Mammary epithelial cell (primary cell): ENCODE measurements at places on chromosomes 11 and 22. TPM values are rescaled to one million over a fixed set of nuclear protein-coding genes. Genes with fewer than 3 reads are reported as not detected.
A peak's percentile ranks its signal among the peaks of the same experiment; 100 is the strongest.

GRCh38 chr11:118079491-118079890, 2.6 kb downstream of the TMPRSS4 start:
- DNase-seq: no peak

DNA sequence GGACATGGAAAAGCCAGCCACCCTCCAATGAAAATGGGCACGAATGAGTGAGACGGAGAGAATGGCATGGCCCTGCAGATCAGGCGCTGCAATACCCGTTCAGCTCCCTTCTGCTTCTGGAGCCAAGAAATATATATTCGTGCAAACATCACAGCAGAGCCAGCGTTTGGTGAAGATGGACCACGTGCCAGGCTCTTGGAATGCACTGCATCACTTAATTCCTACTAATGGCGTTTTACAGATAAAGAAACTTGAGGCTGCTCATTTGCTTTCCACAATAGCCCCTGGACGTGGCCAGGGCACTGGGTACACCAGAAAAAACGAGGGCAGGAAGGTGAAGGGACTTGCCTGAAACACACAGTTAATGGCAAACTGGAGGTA, 1.6 kb upstream of the FXYD2 start:
- DNase-seq: no peak

DNA sequence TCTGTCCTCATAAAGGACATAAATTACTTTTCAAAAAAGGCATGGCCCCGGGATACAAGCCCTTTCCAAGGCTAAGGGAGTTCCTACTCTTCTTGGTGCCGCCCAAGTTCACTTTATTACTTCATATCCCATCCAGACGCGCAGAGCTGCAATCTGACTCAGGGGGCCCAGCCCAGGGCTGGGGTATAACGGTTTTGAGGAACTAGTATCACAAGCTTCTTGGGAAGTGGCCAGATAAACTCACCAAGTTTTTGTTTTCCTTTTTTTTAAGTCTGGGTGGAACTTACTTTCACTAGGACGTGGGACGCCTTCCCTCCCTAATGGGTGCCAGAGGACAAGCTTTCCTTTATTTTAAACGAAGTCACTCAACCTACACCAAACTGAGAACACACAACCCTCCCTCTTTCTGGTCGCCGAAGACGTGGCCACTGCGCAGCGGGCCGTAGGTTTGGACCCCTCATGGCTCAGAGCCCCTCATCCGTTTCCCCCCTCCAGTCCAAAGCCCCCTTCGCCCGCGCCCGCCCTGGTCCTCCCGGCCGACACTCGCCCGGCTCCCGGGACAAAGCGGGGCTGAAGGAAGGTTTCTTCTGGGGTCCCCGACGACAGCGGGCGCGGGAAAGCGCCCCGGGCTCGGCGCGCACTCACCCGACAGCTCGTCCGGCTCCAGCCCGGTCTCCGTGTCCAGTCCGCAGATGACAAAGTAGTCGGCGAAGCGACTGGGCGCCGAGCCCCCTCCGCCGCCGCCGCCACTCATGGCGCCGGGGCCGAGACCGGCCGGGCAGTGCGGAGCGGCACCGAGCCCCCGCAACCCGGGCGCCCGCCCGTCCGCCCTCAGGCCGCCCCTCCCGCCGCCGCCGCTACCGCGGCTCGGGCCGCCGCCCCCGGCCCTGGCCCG, 587 bp downstream of the DENND5A start:
- peak; percentile 70 for DNase-seq

- peak; percentile 88 for DNase-seq
Observed at GRCh38 chr11:92837595-92837994, 131.9 kb upstream of the MTNR1B start.

GRCh38 chr11:65383778-65384177, 1.3 kb upstream of the SLC25A45 start:
- DNase-seq: no peak

DNA sequence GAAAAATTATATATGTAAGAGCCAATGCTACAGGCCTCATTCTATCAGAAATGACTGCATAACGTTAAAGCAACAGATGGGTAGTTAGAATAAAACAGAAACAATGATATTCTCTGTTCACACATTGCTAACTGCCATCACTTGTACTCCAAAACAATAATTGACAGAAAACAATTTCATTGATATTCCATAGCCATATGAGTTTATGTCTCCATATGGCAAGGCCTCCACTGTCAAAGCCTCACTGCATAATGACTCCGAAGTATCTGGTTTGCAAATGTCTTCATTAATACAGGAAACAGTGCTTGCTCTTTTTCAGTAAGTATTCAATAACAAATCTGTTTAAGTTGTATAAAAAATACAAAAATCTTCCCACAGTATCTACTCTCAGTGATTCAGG, 9.9 kb downstream of the DDI1 start:
- no peak for DNase-seq

- DNase-seq: peak; percentile 62
Observed at GRCh38 chr11:57649826-57650738, at the start of gene YPEL4. Gene YPEL4 (minus strand): TSS chr11:57649912. CDS start chr11:57647107, 2,805 bp downstream.

GRCh38 chr11:304915-305843, 2.4 kb upstream of the IFITM2 start:
- DNase-seq: peak; percentile 25

Gene SAA2
- 4.9 and 17.9 TPM in 2 replicates for total RNA-seq

Gene OR52H1
- total RNA-seq: not detected in 2 replicates

Gene MUC5B
- total RNA-seq: 0.02 TPM in 1 of 2 replicates, not detected in the other

Gene DTX4
- 11.5 TPM for total RNA-seq

Gene DDTL
- 0.17 TPM for total RNA-seq
